ENCODE measurements at places on chromosomes 1 and 21.
A peak's percentile ranks its signal among the peaks of the same experiment; 100 is the strongest.

DNA sequence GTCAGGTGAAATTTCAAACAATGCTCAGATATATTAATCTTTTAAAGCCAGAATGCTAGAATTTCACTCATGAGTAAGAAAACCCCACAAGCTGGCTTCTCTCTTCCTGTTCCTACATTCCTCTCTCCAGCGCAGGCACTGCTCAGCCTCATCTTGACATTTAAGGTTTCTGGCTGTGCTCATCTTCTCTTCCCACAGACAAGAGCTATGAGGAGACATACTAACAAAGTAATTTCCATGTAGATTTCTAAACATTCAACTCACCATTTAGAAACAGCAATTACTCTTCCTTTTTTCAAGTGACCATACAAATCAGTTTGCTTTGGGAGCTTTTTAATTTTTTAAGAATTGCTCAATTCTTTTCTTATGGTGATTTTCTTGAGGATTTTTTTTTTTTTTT, 7.8 kb upstream of the LRRC8D start:
- no peak for DNase-seq

- DNase-seq, result peak; percentile 61
These were observed 75.5 kb downstream of the ADAMTS1 start for GRCh38 chr21:26769613-26770188.

GRCh38 chr1:205373798-205374175, 17.1 kb upstream of the KLHDC8A start:
- DNase-seq, result no peak

DNA sequence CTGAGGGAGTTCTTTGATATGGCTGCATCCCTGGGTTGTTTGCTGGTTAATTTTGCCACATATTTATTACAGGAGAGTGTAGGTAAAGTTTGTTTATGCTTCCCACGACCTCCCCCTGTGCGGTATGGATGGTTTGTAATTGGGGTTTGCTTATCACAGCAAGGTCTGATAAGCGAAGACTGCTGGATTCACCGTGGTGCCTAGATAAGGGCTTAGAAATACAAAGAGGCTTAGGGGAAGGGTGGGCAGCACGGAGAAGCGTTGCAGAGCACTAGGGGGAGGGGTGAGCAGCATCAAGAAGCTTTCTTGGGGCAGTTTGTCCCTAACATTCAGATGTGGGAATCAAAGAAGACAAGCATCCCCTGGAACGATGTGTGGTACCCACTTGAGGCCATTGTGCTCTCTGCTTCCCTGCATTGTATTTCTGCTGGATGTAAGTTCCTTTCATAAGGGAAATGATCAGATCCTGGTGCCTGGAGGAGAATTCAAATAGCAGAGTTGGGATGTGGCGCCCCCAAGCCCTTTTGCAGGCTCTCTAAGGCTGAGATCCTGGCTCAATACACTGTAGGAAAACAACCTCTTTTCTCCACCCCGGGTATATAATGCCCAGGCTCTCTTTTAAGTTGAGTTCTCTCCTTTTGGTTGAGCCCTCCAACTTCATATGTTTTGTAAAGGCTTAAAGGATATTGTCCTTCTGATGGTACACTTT, 598.1 kb upstream of the ADGRL4 start:
- no peak for DNase-seq

DNA sequence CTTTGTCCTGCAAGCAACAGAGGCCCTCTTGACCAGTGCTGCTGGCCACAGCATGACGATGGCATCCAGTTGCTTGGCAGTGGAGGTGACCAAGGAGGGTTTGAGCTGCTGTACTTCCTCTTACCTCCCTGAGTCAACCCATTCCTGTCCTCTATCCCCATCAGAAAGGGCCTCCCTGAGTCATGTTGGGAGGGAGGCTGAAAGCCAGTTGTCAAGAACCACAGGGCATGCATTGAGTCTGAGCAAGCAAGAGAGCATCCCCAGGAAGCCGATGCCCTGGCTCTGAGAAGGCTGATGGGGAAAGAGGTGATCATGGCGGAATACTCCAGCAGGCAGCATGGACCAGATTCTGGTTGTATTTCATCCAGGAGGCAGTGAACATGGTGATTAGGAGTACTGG, 69.6 kb downstream of the LACTBL1 start:
- DNase-seq, result no peak

DNA sequence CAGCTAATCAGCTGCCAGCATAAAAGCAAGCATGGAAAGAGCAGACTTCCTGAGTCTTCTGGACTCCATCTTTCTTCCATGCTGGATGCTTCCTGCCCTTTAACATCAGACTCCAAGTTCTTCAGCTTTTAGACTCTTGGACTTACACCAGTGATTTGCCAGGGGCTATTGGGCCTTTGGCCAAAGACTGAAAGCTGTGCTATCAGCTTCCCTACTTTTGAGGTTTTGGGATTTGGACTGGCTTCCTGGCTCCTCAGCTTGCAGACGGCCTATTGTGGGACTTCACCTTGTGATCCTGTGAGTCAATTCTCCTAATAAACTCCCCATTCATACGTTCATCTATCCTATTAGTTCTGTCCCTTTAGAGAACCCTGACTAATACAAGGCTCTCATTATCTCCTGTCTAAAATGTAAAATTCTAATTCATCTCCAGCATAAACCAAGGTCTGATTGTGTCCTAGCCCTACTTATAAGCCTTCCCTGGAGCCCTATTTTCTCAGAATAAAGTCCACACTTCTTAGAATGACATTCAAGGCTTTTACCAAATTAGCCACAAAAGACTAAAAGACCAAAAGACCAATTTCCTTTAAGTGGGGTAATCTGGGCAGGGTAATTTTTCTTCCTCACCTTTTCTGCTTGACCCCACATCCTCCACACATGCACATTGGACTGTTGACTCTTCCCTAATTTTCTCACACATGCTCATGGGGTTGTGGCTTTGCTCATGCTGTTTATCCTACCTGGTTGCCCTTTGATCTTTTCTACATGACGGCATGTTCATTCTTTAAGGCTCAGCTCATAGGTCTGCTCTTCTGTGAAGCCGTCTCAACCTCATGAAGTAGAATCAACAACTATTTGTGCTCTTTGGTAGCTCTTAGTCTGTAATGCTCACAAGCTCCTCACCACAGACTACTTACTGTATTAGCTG, 18.1 kb upstream of the ENAH start:
- DNase-seq, result no peak

DNA sequence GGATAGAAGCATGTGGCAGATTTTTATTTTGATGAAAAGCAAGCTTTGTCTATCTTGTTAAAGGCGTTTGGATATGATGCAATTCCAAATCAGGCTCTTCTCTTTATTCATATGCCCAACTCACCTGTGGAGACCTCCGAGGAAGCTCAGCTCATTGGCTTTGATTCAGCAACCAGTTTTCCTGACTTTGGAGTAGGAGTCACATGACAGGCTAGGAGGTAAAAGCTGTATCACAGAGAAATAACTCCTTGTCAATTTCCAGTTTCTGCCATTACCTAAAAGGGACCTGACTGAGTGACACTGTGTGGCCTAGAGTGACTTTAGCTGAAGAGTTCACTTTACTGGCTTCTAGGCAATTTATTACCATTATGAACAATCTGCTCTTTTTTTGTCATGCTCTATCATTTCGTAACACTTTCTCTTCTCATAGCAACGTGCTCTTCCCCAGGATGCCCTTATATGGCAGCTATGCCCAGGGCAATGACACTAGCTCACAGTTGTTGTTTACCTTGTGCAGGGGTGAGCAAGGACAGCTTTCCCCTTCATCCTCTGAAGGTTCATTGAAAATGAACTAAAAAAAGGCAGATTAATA, 107.2 kb downstream of the KCNK1 start:
- DNase-seq, result no peak

- DNase-seq, result no peak
These were observed 231.7 kb upstream of the ZRANB2 start for GRCh38 chr1:71312545-71312944.

GRCh38 chr1:12372180-12372579, 142.3 kb downstream of the VPS13D start:
- DNase-seq, result no peak

- no peak for DNase-seq
These were observed 4.2 kb downstream of the CYP4B1 start for GRCh38 chr1:46802901-46803574.

DNA sequence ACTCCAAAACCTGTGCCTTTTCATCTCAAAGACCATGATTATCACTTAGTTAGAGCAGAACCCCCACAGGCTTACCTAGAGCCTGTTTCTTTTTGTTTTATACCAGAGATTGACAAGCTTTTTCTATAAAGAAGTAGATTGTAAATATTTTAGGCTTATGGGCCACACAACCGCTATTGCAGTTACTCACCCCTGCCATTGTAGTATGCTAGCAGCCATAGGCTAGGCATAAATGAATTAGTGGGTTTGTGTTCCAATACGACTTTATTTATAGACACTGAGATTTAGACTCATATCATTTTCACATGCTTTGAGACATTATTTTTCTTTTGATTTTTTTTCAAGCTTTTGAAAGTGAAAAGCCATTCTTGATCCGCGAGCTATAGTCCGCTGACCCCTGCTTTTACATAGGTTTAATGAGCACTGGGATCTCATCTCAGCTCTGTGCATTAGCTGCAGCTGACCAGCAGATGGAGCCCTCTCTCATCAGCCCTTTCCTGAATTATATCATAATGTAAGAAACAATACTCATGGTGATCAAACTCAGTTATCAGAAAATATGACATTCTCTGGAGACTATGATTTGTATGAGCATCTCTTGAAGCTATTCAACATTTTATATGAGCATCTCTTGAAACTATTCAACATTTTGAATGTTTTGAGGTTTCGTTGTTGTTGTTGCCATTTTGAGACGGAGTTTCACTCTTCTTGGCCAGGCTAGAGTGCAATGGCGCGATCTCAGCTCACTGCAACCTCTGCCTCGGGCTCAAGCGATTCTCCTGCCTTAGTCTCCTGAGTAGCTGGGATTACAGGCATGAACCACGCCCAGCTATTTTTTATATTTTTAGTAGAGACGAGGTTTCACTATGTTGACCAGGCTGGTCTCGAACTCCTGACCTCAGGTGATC, 111.9 kb upstream of the L1TD1 start:
- peak; percentile 13 for DNase-seq

DNA sequence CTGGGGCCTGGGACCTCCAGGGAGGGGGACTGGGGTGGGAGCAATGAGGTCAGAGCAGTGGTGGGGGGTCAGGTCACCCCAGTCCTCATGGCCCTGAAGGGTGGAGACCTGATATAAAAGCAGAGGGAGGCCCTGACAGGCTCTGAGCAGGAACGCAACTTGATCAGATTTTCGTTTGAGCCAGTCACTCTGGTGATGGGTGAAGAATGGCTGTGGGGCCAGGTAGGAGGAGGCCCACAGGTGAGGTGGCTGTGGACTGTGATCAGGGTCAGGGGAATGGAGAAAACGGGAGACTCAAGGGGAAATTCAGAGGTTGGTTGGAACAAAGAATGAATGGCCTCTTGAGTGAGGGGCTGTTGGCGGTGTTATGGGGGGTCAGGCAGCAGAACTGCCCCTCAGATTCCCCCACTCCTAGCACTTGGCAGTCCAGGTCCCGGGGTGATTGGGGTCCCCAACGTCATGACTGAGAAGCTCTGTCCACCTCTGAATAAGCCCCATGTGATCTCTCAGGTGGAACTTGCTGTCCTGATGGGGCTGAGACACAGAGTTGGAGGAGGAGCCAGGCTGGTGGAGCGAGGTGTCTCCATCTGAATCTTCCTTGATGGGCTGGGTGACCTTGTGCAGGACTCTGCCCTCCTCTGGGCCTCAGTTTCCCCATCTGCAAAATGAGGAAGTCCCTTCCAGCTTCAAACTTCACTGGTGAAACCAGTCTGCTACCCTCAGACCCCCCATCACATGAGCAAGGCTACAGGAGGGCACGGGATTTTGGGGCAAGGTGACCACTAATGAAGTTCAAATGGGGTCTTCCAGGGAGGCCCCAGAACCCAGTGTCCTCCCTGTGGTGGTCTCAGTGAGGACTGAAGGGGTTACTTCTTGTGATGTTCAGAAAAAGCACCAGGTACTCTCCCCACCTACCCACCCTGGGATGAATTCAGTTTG, 683.0 kb downstream of the MATN1 start:
- no peak for DNase-seq

GRCh38 chr1:30572192-30572591, 151.2 kb downstream of the MATN1 start:
- DNase-seq, result no peak

DNA sequence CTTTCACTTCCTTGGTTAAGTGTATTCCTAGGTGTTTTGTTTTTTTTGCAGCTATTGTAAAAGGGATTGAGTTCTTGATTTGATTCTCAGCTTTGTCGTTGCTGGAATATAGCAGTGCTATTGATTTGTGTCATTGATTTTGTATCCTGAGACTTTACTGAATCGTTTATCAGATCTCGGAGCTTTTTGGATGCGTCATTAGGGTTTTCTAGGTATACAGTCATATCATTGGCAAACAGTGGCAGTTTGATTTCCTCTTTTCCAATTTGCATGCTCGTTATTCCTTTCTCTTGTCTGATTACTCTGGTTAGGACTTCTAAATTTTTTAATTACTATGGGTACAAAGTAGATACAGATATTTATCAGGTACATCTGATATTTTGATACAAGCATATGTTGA, 75.4 kb downstream of the SLC35A3 start:
- no peak for DNase-seq

DNA sequence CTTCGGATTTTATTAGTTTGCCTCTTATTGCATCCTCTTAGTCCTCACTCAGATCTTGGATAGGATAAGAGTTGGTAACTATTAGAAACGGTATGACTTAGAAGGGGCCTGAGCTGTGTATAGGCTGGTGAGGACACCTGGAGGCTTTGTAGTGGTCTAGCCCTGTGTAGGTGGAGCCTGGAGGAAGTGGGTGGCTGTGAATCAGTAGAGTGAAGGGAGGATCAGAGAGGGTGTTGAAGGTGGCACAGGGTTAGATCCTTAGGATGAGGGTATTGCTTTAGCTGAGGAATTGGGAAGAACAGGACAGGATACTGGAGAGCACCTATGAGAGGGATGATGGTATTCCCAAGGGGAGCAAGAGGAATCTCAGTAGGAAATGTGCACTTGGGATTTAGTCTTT, 5.7 kb downstream of the VANGL1 start:
- no peak for DNase-seq

- no peak for DNase-seq
These were observed 30.1 kb upstream of the PLEKHG5 start for GRCh38 chr1:6521536-6521935.

DNA sequence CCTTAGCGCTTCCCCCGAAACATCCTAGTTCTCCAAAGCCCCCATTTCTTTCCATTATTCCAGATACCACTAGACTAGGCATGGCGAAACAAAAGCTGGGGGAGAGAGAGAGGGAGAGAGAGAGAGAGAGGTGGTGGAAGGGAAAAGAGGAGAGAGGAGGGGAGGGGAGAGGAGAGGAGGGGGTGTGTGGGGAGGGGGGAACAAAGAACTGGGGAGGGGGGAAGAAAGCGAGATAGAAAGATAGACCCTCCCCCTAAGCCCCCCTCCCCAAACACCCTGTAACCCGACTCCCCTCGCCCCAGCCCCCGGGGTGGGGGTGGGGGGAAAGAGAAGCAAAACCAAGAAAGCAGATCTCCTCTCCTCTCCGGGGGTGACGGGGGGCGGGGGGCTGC, 352 bp downstream of the MEX3A start:
- no peak for DNase-seq

DNA sequence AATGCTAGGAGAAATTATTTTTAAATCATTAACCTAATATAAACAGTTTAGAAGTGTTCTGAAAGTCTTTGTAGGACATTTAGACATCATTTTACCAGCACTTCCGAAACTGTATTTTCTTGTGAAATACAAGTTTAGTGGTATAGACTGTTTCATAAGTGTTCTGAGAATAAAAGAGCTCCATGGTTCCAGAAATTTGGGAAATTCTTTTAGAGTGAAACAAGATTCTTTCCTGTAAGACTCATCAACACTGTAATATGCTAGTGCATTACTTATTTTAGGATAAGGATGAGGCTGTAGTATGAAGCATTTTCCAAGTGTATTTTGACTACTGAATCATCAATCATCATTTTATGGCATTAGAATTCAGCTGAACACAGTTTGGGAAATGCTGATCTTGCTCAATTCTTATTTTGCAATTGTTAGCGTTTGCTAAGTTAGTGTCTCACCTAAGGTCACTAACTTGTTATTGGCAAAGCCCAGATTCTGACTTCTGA, 73.4 kb downstream of the CEP350 start:
- DNase-seq, result peak; percentile 23

Data from fibroblast of the conjunctiva (primary cell).